ENCODE measurements at places on chromosomes 4 and X. TPM values are rescaled to one million over a fixed set of nuclear protein-coding genes. Genes with fewer than 3 reads are reported as not detected.

- no peak for DNase-seq
These were observed 83.1 kb upstream of the IGFBP7 start for GRCh38 chr4:57193209-57193810.

The NWD2 gene
- total RNA-seq: not detected

DNA sequence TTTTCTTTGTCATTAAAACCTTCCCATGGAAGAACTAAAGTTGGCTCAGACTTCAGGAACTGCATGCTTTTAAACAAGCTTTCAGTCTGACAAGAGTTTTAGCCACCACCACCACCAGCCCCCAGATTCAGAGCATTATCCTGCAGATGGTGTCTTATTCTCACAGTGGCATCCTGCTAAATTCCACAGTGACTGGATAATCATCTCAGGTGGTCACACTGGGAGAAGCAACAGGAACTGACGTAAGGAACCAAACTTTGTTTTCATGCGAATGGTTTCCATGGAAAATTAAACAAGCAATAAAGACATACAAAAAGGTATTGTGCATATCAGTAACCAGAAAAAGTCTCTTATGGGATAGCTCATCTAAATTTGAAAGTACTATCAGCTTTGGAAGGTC lies 370.7 kb downstream of the FBXW7 start:
- DNase-seq: no peak

DNA sequence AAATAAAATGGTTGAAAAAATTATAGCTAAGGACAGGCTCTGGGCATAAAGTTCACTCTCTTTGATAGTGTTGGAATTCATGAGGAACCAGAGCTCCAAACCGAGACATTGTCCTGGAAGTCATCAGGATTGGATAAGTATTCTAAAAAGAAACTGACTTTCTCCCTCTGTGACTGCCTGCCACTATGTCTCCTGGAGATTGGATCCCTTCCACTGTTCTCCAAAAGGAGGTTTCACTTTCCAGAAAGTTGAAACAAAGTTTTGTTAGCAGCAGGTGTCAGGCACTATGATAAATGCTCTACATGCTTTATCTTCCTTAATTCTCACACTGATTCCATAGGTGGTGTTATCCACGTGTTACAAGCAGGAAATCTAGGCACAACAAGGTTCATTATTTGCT lies 16.8 kb downstream of the BANK1 start:
- no peak for DNase-seq

DNA sequence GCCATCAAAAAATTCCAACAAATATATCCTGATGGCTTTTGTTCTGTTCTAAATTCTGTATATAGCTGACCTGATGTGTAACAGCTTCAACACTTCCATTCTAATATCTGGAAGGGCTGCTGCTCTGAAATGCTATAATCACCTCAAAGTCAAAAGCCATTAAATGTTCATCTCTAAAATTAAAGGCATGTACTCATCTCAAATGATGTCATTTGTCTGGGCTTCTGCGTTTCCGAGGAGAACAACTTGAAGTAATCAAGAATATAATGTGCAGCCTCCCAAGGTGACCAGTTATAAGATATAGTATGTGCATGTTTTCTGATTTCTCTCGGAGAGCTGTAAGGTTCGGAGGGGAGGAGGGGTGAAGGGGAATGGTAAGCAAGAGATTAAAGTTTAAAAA lies 237.6 kb downstream of the SCFD2 start:
- DNase-seq: no peak

The CENPVL1 gene
- total RNA-seq: not detected

DNA sequence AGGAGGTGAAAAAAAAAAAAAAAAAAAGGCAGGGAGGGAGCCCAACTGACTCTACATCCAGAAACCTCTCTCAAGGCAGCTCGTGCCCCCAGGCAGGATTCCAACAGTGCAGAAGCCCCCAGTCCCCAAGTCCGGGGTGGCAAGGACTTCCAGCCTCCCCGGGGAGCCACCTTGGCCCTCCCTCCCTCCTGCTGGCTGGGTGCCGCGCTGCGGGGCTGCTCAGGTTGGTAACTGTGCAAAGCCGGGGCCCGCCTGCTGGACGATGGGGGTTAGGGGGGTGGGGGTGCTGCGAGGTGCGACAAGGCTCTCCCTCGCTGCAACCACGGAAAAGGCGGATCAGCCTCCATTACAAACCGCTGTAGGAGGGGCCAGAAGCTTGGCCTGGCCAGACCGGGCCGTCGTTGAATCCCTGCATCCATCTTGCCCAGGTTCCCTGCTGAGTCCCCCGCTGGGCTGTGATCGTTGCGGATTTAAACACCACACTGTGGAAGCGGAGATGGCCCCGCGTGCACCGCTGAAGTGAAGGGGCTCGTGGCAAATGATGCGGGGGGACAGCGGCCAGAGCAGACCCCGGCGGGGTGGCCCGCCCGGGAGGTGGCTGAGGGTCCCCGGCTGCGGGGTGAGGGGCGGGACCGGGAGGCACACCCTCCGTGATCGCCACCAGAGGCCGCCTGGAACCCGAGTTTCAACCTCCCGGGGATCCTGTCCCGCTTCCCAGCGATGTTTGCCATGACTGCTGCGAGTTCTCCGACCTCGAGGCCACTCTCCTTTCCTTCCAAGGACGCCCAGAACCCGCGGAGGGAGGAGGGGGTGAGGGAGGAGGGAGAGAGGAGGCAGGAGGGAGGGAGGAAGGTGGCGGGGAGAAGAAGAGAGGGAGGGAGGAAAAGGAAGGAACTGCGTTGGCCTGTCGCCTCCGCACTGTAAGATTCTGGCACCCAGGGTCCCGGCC lies 58.0 kb upstream of the DDX3X start:
- DNase-seq: no peak
